Spinal cord (tissue), 10 donors: ENCODE measurements at places on chromosomes 12 and 14. TPM values are rescaled to one million over a fixed set of nuclear protein-coding genes. Genes with fewer than 3 reads are reported as not detected.

The TWF1 gene
- 69.6 TPM for polyA plus RNA-seq

The ACVRL1 gene
- polyA plus RNA-seq: 19.4 TPM

The PITPNM2 gene
- polyA plus RNA-seq: 18.0 TPM

The DDN gene
- 1.2 TPM for polyA plus RNA-seq

The SPIC gene
- polyA plus RNA-seq: not detected

The FUT8 gene
- 54.9 TPM for polyA plus RNA-seq

The GLT8D2 gene
- polyA plus RNA-seq: 25.1 TPM

The NID2 gene
- polyA plus RNA-seq: 79.5 TPM

The BATF gene
- polyA plus RNA-seq: 2.6 TPM

The TAPBPL gene
- polyA plus RNA-seq: 10.7 TPM

The CD163 gene
- 2.4 TPM for polyA plus RNA-seq

The PLEKHG7 gene
- polyA plus RNA-seq: not detected

The SMCO2 gene
- polyA plus RNA-seq: 2.2 TPM
